ENCODE measurements at places on chromosomes 11 and 22.

DNA sequence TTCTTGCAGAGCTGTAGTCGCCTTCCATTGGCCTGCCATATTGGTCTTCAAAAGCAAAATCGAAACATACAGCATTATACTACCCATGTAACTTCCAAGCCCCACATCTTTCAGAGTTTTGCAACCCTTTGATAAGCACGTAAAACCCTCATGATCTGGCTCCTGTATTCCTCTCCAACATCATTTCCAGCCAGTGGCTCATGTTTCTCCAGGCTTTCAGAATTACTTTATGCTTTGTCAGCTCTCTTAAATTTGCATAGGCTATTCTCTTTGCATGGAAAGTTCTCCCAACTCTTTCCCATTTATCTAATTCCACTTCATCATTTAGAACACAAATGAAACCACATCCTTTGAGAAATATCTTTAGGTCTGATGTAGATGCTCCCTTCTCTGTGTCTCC is 67.8 kb upstream of the DDI1 start:
- no peak for DNase-seq

GRCh38 chr22:48322907-48323306 is 1504.8 kb downstream of the BRD1 start:
- DNase-seq: no peak

GRCh38 chr22:46777609-46777970 is 15.1 kb downstream of the TBC1D22A start:
- DNase-seq: no peak

GRCh38 chr22:27794226-27794625 is 7.3 kb downstream of the MN1 start:
- no peak for DNase-seq

Measured in NCI-H1417 treated with DMSO at 0.1 percent for 48 hours (cell line).